ENCODE measurements at places on chromosomes 7 and 10.

DNA sequence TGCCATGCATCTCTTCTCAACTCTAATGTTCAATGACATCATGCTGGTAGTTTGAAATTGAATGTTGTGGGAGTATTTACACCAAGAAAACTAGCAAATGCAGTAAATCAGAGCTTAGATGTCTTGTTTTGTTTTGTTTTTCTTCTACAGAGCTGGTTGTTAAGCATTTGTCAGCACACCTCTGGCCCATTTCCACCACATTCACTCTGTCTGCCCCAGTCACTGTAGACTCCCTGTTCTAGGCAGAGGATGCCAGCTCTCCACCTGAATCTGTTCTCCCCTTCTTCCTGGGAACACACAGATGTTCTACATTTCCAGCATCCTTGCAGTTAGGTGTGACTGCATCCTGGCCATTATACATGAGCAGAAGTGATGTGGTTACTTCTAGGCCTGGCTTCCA lies 4.1 kb upstream of the ARHGAP22 start:
- no peak for DNase-seq

GRCh38 chr10:116836083-116836482 lies 13.2 kb upstream of the ENO4 start:
- DNase-seq = no peak

- DNase-seq = no peak
These were observed 133.8 kb upstream of the ZNF92 start for GRCh38 chr7:65239707-65240352.

GRCh38 chr7:30744075-30744417 lies 7.9 kb upstream of the INMT start:
- DNase-seq = no peak

- no peak for DNase-seq
These were observed 31.4 kb downstream of the LRMDA start for GRCh38 chr10:75462865-75463264.

DNA sequence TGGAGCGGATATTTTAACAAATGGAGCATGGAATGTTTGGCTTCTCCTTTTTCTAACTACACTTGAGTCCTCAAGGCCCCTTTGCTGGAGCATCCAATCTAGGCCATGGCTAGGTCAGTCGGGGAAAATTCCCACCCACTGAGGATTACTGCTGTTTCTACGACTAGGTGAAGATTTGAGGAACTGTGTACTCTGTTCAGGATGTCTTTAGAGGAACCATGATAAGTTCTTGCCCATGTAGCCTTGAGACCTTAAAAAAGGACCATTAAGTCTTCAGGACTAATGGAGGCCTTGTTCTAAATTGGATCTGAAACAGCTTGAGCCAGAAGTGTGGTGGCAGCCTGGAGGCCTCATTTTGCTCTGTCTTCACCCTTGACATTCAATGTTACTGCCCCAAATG lies 6.2 kb downstream of the AGK start:
- no peak for DNase-seq

DNA sequence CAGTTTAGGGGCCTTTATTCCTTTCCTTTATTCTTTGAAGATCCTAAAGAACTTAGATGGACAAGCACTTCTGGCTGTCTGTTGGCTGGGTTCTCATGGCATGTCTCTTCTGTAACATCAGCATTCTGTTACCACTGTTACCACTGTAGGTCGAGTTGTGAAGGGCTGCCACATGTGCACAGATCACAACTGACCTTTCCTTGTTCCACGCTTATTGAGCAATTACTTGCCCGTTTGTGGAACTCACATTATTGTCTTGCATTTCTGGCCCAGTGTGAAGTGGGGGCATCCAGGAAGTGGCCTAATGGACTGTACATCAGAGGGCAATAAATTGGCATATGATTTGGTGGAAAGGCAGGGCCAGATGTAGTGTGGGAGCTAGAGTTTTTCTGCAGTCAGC lies 23.7 kb downstream of the GBF1 start:
- DNase-seq = no peak

GRCh38 chr10:122957474-122957873 lies 3.4 kb upstream of the C10orf88 start:
- no peak for DNase-seq

DNA sequence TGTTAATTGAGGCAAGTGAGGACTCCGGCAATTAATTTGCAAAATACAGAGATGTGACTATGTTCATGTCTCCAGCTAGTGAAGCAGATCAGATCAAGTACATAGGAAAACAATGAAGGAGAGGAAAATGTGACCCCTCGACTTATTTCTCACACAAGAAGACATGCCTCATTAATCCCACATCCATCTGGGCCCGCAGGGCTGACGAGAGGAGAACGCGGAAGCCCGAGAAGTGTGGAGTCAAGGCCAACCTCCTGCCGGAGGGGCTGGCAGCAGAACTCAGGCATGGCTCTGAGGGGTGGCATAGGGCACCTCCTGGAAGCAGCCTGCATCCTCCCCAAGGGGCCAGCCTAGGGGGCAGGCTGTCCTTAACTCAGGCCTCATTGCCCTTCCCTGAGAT lies 54.4 kb downstream of the ZNF503 start:
- no peak for DNase-seq

- no peak for DNase-seq
These were observed 153.8 kb downstream of the PLPP4 start for GRCh38 chr10:120610791-120611190.

DNA sequence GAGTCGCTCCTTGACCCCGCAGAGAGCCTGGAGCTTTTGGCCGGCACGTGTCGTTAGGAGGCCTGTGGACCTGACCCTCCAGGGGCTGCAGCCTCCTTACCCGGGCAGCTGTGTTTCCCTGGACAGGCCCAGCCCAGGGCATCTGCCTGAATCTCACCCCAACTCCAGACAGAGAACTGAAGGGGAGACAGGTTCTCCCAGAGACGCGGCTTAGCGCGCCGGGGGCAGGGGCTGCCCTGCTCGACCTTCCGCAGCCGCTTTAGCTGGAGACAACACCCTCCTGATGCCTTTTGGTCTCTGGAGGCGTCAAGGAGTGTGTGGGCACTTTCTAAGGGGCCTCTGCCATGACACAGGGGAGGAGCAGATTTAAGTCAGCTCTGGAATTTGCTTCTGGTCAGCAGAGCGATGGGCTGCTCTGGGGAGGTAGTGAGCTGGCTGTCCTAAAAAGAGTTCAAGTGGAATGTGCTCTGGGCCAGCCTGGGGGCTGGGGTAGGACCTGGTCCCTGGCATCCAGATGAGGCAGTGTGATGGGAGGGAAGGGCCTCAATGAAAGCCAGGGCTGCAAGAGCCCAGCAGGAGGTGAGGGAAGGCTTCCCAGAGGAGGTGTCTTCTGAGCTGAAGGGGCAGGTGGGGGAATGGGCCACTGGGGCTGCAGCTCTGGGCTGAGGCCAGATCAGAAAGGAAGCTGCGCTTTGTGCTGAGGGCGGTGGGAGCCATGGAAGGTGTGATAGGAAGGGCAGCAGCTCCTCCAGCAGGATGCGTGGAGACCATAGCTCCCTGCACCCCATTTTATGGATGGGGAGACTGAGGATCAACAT lies 5.8 kb downstream of the GRIFIN start:
- no peak for DNase-seq

- DNase-seq = no peak
These were observed 21.5 kb upstream of the PDLIM1 start for GRCh38 chr10:95312257-95312656.

DNA sequence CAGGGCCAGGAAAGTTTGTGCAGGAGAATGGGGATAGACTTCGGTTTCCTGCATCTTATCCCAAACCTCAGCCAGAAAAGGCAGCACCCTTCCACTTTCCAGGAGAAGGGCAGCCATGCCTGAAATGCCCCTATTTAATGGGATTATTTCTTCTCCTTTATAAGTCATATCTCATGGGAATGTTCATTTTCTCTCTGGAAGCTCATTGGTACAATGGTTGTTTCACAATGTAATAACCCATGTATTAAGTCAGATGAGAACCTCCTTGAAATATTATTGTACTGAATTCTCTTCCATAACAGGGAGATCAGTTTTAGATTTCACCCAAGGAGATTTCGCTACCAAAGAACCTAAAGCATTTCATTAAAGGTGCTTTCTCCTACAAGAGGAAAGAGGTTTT lies 457.5 kb downstream of the KCNMA1 start:
- no peak for DNase-seq

DNA sequence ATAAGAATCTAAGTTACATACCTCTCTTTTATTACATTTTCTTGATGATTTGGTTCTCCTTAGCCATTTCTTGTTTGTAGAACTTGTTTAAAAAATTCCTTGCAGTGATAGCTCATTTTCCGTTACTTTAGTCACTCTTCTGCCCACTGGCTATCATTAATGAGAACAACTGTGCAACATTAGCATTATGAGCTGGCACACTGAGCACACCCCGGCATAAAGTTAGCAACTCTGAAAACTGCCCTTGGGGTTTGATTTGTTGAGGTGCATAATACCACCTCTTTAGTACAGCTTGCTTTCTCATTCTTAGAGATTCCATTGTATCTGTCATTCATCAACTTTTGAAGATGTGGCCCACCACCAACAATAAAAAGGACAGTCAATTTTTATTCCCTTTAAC lies 87.6 kb upstream of the ADCY1 start:
- no peak for DNase-seq

DNA sequence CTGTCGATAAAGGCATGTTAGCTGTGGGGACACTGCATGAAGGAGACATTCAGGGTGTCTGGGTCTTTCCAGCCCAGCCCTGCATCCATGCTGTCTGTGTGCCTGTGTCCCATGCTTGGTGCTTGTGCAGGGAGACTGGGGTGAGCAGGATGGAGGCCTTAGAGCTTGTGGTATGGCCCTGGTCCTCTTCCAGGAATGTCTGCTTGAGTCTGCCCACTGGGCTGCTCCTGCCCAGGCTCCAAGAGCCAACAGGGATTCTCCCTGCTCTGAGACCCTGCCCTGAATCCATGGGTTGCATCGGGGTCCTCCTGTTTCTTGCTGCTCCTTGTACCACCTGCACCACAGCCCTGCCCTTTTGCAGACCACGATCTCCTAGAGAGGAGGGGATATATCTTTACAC lies 31.4 kb upstream of the ARHGAP22 start:
- DNase-seq = no peak

DNA sequence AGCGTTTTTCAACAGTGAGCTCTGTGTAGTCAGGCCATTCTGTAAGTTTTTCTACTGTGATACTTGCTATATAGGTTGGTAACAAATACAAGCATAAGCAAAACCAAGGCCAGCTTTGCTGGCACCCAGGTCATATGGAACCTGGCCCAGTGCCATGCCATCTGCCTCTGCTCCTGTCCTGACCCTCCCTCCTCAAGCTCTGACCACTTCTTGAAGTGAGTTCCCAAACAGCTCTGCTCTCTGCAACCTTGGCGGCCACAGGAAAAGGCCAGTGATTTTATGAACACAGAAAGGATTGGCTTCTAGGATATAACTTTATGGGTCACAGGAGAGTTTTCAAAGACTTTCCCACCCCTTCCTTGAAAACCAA lies 12.8 kb downstream of the NOD1 start:
- DNase-seq = no peak

DNA sequence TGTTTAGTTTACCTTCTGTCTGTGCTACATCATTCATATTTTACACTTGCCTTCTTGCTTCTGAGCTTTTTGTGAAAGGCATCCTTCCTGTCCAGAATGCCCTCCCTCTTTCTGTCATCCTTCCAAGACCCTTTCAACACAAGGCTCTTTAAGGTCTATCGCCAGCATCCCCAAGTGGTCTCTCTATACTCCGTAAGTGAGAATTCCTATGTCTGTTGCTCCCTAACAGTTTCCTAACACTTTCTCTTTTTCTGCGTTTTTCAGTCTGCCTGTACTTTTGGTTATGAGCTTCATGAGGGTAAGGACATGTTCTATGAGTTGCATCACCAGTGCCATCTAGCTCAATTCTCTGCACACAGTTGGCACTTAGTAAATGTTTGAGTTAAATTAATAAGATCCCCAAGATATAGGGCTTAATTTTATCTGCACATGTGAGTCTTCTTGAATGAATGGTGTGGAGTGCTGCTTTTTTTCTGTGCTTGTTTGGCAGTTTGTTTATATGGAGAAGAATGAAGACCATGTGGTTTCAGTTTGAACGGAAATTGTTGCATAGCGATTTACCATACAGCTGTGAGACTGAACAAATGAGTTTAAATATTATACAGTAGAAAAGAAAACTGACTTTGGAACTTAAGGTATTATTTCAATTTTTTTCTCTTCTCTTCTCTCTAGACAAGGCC lies 29.4 kb downstream of the RABGEF1 start:
- DNase-seq = no peak

DNA sequence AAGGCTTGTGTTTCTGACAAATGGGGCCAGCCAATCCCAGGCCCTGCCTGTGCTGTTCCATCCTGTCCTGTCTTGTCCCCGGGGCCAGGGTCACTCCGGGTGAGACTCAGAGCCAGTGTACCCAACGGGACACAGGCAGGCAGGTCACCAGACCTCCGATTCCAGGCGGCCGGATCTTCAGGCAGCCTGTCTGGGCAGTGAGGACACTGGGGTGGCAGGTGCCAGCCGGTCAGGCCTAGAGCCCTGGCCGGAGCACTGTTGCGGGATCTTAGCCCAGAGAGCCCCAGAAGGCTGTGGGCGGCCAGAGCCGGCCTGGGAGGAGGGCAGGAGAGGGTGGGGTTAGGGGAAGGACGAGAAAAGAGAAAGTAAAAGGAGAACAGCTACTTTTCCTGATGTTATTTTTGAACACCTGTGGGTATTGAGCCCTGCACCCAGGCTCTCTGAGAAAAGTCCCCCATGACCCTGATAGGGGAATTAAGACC lies 134.3 kb upstream of the TNRC18 start:
- no peak for DNase-seq

DNA sequence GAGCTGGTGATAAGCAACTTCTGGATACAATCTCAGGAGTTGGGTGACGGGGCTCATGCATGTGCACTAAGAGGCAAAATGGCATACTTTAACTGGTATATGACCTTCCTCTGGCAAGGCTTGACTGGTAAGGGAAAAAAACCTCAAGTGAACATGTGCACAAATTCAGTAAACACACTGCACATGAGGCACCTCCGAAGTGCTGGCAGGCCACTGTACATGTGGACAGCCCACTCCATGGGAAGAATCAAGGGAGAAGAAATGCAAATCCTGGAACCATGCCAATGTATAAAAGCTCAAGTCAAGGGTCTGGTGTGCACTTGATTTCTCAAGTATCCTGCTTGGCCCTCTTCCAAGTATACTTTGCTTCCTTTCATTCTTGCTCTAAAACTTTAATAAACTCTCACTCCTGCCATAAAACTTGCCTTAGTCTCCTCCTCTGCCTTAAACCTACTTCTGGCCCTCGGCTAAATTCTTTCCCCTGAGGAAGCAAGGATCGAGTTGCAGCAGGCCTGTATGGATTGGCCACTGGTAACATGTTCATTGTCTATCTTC lies 167.2 kb downstream of the RAMP3 start:
- DNase-seq = no peak

- DNase-seq = no peak
These were observed 38.5 kb downstream of the CRTAC1 start for GRCh38 chr10:97991871-97992270.
